ENCODE measurements at places on chromosomes 6 and 20. TPM values are rescaled to one million over a fixed set of nuclear protein-coding genes. Genes with fewer than 3 reads are reported as not detected.

DNA sequence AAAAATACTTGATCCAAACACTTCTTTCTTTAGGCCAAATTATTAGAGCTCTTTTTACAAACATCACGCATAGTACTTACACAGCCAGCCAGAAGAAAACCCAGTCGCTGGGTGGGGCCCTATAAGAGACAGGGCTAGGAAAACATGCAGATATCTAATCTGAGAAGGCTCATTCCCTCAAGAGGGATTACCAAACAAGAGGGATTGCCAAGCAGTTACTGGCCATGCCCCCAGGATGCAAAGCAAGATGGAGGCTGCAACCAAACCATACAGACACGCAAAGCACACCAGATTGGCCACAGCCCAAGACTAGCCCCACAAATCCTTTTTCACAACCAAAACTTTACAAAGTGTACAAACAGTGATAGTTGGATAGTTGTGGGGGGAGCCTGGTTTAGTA lies 1235.4 kb upstream of the GJE1 start:
- no peak for DNase-seq

The TFAP2C gene
- not detected for polyA plus RNA-seq

DNA sequence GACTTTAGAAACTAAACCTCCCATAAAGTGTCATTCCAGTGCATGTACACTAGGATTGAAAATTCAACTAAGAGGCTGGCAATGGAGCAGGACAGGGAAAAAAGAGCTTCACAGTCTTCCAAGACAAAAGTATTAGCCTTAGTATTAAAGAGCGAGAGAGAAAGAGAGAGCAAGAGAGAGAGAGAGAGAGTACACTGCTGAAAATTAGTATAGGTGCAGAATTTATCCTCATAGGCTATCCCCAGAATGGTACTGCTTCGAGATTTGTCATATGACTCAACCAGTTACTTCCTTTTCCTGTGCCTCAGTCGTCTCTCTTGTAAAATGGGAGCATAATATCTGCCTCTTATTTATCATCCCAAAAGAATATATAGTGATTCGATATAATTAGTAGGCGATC lies 543.2 kb upstream of the JARID2 start:
- DNase-seq, result no peak

GRCh38 chr6:131876545-131876944 lies 68.7 kb downstream of the ENPP1 start:
- no peak for DNase-seq

GRCh38 chr6:14721103-14721758 lies 524.6 kb upstream of the JARID2 start:
- peak; percentile 77 for DNase-seq

- no peak for DNase-seq
These were observed 36.3 kb upstream of the DDR1 start for GRCh38 chr6:30847971-30848436.

DNA sequence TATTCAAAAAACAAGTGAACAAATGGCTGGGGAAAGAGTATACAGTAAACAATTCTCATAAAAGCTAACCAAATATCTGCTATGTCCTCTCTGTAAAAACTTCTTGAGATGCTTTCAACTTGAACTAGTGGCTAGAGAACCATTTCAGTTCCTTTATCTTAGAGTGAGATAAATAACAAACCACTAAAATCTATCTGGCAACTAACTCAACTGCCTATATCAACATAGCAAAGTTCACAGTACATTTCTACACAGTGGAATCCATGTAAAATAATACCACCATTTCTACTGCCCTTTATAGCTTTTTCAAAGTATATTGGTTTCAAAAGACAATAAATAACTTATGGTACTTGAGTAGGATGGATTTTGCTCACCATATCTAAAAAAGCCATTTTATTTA lies 95.1 kb downstream of the MMS22L start:
- no peak for DNase-seq

GRCh38 chr6:89268776-89269175 lies 46.3 kb downstream of the GABRR2 start:
- DNase-seq, result no peak

The POM121L2 gene
- not detected for polyA plus RNA-seq

GRCh38 chr6:87683890-87684289 lies 18.1 kb downstream of the AKIRIN2 start:
- no peak for DNase-seq

The F13A1 gene
- polyA plus RNA-seq, result 6.9 TPM

GRCh38 chr20:58652606-58653294 lies 1.7 kb downstream of the STX16 start:
- peak; percentile 35 for DNase-seq

DNA sequence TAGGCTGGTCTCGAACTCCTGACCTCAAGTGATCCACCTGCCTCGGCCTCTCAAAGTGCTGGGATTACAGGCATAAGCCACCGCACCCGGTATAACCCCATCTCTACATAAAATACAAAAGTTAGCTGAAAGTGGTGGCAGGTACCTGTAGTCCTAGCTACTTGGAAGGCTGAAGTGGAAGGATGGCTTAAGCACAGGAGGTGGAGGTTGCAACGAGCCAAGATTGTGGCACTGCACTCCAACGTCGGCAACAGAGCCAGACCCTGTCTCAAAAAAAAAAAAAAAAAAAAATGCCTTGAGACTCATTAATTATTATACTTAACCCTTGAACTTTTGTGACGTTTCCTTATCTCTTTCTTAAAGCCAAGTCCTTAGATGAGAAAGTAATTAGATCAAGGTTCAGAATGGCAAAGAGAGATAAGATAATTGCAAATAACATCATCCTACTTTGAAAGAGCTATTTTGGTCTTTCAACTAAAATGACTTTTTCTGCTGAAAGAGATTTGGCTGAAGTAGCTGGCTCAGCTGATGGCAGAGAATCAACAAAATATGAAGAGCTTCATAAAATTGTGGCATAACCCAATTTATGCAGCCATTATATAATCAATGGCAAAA lies 4.7 kb upstream of the SHLD1 start:
- DNase-seq, result no peak

DNA sequence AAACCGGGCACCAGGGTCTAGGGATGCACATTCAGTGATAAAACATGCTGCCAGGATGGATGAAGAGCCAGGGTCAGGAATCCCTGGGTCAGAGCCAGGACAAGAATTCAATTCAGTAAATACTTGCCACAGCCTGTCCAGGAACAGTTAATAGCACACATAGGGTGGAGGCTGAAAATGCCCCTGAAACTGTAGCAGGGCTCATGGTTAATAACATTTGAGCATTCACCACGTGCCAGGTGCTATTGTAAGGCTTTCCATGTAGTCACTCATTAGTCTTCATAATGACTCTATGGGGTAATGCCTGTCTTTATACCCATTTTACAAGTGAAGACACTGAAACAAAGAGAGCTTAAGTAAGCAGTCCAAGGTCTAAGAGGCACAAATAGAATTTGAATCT lies 296.3 kb downstream of the LRFN2 start:
- DNase-seq, result no peak

DNA sequence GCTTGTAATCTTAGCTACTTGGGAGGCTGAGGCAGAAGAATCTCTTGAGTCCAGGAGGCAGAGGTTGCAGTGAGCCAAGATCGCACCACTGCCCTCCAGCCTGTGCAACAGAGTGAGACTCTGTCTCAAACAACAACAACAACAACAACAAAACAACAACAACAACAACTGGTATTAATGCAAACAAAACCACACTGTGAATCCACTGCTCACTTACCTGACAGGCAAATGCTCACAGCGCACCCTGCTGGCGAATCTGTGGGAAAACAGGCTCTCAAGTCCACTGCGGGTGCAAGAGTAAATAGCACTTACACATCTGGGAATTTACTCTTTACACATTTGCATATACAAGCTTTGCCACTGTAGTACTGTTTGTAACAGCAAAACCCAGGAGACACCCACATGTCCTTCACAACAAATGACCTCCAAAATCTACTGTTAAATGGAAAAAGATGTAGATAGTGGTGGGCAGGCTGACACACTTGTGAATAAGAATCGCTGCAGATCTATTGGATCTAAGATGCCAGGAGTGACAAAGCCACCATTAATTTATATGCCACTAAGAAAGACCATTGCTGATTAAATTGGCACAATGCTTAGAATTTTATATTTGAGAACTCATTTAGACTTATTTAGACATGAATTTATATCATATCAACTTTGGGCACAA lies 29.3 kb downstream of the NSFL1C start:
- peak; percentile 90 for DNase-seq

GRCh38 chr20:49471397-49471796 lies 11.1 kb downstream of the KCNB1 start:
- DNase-seq, result no peak

The MAPK13 gene
- polyA plus RNA-seq, result 28.7 TPM

GRCh38 chr20:36109251-36109947 lies 45.1 kb upstream of the EPB41L1 start:
- DNase-seq, result no peak

The FOXQ1 gene
- polyA plus RNA-seq, result 17.4 TPM

DNA sequence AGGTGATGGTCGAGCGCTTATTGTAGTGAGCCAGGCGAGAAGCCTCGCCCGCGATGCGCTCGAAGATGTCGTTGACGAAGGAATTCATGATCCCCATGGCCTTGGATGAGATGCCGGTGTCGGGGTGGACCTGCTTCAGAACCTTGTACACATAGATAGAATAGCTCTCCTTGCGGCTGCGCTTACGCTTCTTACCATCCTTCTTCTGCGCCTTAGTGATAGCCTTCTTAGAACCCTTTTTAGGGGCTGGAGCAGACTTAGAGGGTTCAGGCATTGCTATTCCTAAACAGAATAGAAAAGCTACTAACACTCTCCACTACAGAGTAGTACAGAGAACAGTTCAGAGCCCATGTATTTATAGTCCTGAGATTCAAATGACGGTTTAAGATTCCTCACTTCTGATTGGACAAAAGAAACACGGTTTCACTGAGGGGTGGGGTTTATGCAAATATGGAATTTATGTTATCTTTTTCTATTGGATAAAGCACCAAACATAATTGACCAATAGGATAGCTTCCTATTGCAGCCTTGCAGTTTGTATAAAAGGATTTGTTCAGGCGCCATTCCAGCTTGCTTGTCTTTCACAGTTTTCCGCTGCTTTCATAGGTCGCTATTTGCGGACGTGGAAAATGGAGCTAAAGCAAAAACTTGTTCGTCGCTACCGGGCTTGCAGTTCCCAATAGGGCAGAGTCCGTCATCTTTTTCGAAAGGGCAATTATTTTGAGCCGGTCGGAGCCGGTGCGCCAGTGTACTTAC lies 43.7 kb upstream of the HFE start:
- peak; percentile 97 for DNase-seq

DNA sequence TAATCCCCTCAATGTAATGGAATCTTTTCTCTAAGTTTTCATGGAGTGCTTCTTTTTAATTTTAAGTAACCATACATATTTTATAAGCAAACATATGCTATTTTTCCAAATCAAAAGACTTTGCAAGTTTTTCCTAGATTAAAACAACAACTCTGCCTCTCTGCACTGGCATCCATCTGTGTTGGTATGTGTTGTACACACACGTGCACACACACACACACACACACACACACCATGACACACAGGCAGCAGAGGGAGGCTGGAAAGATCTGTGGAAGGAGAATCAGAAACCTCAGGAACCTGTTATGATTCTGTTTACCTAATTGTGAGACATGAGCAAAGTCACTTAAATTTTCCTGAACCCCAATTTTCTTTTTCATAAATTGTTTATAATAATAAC lies 295.0 kb upstream of the PRDM1 start:
- DNase-seq, result no peak

GRCh38 chr6:52982680-52983079 lies 12.4 kb downstream of the GSTA4 start:
- no peak for DNase-seq

GRCh38 chr6:132494954-132495353 lies 18.0 kb downstream of the STX7 start:
- no peak for DNase-seq

DNA sequence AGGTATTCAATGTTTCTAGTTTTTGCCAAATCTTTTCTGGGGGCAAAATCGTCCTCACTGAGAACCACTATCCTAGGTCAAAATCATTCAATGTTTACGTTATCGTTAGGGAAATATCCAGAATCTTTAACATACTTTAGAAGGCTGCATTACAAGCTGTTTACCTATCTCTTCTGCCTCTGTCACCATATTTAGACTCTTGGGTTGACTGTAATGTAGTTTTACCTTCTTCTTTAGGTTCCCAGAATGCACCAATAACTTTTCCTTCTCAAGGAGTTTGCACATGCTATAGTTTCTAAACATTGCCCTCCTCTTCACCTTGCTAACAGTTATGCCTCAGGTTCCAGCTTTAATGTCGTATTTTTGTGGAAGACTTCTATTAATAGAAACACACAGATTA lies 1185.5 kb upstream of the ADGRB3 start:
- no peak for DNase-seq

DNA sequence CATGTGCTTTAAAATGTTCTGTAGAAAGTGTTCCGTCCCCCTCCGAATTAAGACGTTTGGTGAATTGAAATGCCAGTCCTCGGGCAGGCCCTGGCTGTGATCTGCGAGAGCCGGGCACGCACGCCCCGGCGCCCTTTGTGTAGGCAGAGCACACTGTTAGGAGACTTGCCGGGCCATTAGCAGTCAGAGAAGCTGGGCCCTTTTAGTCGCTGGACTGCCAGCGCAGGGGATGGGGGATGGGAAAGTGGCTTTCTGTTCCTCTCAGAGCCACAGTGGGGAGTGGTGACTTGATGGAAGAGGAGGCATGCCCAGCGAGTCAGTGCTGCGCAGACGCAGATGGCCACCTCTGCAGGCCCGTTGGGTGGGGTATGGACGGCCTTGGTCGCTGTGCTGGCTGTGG lies 2.2 kb downstream of the PPP1R3G start:
- DNase-seq, result no peak

GRCh38 chr6:147081076-147081609 lies 123.1 kb upstream of the STXBP5 start:
- DNase-seq, result peak; percentile 59

DNA sequence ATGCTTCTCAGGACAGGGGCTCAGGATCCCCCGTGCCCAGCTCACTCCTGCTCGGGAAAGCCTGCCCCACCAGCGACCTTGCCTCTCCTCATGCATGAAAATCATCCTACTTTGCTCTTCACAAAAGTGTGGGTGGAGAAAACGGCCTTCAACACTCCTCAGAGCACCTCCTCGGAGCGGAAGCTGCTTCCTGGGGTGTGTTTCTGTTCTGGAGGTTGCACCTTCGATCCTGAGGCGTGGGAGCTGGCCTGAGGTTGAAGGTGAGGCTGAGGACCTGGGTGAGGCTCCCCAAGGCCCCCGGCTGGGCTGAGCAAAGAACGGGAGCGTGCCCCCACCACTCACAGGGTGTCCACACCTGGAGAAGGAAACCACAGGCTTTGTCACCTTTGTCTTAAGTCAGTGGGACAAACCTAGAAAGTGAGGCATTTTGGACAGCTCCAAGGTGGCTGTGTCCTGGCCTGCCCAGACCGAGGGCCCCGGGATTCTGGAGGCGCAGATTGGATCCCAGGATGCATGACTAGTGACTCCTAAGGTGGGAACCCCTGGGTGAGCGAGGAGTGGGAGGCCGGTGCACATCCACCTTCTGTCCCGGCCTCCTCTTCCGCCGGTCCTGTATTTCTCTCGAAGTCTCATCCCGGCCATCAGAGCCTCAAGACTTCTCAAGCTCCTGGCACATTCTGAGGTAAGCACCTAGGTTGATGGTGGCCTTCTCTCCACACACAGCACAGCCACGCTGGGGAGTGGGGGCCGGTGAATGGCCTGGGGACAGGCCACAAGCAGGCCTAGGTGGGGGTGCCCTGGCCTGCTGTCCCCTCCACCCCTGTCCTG lies 104.7 kb downstream of the TMEM242 start:
- DNase-seq, result no peak

Data from stomach (tissue), 19 donors.